ENCODE measurements at places on chromosomes 7 and 10. TPM values are rescaled to one million over a fixed set of nuclear protein-coding genes. Genes with fewer than 3 reads are reported as not detected.

- DNase-seq, result no peak
Measured at GRCh38 chr7:51029131-51029530, 246.4 kb upstream of the GRB10 start.

DNA sequence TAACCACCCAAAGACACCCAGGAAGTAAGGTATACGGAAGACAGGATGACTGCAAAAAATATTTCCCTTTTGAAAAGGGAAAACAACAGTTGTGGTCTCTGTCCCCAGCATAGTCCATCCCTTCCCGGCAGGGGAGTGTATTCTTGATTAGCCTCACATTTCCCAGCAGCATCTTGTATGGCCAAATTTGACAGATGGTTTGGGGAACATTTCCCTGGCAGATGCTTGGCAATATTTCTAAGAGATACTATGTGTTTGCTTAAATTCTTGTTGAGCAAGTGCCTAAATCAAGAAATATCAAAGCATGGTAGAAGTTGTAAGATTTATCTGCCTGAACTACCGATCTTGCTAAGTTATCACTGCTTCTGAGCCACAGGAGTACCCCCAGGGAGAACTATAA is 56.9 kb upstream of the TPK1 start:
- no peak for DNase-seq

Gene MYOF
- 23.8 TPM for total RNA-seq

Gene C10orf62
- not detected for total RNA-seq

- no peak for DNase-seq
Measured at GRCh38 chr10:96252730-96253129, 18.6 kb downstream of the BLNK start.

GRCh38 chr10:5043716-5044115 is 40.1 kb upstream of the AKR1C2 start:
- DNase-seq, result no peak
